GDM1 (cell line): ENCODE measurements at places on chromosomes 5 and 9.

DNA sequence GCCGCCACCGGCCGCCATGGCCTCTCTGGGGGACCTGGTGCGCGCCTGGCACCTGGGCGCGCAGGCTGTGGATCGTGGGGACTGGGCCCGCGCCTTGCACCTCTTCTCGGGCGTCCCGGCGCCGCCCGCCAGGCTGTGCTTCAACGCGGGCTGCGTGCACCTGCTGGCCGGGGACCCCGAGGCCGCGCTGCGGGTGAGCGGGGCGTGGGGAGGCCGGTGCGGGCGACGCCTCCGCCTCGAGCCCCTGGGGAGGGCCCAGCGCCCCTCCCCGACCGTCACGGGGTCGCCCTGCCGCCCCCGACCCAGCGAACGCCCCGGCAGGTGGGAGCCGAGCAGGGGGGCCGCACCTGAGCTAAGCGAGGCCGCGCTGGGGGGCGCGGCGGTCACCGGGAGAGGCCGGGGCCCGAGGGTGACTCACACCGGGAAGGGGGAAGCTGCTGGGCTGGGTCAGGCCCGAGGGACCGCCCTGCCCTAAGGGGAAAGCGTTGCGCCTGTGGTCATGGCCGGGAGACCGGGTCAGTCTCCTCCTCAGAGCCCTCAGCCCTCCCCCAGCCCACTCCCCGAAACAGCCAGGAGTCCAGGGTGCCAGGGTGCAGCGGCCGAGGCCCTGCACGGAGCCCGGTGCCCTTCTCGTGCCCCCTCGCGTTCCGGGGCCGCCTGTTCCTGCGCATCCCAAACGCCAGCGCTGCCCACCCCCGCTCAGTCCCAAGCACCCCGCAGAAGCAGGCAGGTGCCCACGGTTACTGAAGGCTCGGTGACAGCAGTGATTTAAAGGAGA lies 510 bp downstream of the NOXA1 start:
- no peak for DNase-seq

- no peak for DNase-seq
Observed at GRCh38 chr9:133367778-133368177, 8.1 kb downstream of the SURF4 start.

- DNase-seq = no peak
Observed at GRCh38 chr5:58156973-58157701, 302.7 kb downstream of the PLK2 start.

DNA sequence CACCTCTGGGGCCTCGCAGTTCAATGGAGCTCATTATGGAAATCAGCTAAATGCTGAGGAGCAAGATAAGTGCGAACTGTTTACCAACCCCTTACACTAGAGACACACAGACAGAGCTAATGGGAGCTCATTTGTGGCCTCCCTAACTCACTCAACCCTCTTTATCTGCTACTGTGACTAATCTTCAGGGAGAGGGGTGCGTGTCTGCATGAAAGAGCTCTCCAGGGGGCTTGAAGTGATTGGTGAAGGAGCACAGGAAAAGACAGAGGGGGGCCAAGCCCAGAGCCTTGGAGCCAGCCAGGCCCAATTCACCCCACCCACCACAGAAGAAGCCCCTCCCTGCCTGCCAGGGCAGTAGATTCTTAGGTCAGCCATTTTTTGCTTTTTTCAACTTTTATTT lies 466.8 kb upstream of the BRINP1 start:
- no peak for DNase-seq

DNA sequence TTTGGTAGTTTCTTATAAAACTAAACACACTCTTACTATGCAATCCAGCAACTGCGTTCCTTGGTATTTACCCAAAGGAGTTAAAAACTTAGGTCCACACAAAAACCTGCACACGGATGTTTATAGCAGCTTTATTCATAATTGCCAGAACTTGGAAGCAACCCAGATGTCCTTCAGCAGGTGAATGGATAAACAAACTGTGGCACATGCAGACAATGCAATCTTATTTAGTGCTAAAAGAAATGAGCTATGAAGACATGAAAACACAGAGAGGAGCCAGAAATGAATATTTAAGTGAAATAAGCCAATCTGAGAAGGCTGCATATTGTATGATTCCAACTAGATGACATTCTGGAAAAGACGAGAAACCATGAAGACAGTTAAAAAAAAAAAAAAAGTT lies 10.7 kb downstream of the WNK2 start:
- DNase-seq = no peak
